Dermis microvascular lymphatic vessel endothelial cell (primary cell): ENCODE measurements at places on chromosomes 5 and 9.

DNA sequence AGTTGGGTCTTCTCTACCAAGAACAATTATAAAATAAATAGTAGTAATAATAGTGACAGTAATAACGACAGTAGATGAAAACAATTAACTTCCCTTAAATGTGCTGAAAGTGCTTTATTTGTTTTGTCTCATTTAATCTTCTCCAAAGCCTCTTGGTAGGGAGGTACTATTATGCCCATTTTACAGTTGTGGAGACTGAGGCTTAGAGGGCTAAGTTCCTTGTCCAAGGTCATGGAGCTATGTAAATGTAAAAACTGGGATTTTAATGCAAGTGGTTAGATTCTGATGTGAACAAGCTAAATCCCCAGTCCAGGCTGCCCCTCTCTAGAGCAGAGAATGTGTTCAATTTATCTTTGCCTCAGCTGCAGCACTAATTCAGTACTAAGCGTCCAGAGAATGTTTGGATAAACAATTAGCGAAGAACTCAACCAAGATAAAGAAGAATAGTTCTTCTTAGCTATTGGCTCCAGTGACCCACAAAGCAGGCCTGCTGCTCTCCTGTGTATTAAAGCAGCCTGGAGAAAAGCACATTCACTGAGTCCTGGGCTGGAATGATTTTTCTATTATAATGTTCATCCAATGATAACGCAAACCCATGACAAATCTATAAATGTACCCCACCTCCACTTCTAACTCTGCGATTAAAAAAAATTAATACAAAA is 68.8 kb downstream of the NPR3 start:
- DNase-seq = no peak

- DNase-seq = no peak
These were observed 181.8 kb downstream of the GLIS3 start for GRCh38 chr9:4117835-4118610.

GRCh38 chr9:126430124-126430523 is 103.5 kb downstream of the MVB12B start:
- DNase-seq = no peak

DNA sequence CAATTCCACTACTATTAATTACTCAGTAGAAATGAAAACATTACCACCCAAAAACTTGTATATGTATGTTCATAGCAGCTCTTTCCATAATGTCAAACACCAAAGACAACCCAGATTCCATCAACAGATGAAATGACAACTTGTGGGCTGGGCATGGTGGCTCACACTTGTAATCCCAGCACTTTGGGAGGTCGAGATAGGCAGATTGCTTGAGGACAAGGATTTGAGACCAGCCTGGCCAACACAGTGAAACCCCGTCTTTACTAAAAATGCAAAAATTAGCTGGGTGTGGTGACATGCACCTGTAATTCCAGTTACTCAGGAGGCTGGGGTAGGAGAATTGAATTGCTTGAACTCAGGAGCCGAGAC is 11.5 kb downstream of the UIMC1 start:
- DNase-seq = no peak

DNA sequence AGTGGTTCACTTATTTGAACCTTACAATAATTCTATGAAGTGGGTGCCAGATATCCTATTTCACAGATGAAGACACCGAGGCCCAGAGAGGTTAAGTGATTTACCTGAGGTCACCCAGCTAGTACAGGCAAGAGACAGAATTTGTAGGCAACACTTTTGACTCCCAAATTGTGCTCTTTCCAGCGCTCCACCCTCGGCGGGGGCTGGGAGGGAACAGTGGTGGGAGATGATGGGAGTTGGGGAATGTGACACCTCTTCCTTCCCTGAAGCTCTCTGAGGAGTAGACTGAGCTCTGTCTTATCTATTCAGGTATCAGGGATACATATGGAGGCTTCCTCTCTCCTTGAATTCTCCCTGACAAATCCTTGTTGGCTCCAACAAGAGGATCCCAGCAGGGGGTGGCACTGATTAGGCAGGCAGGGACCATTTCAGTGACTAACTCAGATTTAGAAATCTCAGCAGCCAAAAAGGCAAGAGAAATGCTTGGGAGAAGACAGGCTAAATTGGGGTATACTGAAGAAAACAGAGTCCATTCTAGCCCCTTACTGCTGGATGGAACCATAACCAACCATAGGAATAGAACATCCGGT is 95.8 kb upstream of the PANK3 start:
- DNase-seq = no peak

DNA sequence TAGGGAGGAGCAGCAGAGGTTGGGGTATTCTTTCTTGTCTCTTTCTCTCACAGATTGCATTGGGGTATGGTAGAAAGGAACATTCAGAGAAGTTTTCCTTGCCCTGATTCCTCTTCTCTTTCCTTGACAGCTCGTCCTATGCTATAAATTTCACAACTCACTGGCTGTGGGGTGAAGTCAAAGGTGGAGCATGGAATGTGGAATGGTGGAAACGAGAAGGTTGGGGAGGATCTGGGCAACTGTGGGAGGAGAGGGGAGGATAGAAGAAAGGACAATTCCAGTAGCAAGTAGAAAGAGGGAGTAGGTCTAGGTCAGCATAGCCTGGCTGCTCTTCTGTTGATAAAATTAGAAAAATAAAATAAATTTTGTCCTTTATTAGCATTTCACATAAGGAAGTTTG is 39.0 kb upstream of the POC5 start:
- DNase-seq = no peak
